ENCODE measurements at places on chromosomes 13 and 19.

DNA sequence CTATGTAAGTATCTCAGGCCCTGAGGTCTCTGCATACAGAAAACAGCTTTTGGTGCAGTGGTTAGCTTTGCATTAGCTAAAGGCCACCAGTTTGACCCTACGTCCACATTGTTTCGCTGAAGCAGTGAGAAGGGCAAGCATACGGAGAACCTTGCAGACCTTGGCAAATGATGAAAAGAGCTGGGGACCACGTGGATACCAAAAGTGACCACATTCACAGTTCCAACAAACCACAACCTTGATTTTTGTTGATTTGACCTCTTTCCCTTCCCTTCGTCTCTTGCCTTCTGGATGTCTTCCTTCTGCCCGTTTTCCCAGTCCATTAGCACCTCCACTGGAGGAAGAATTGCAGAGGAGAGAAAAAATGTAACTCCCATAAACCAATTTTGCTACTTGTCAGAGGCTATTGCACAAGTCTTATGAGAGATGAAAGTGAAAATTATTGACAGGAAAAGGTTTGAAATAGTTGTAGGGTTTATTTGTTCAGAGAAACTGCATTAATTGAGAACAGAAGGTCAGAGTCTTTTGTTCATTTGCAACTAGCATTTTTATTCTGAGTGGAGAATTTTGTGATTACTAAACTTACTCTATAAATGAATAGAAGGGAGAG is 293.9 kb upstream of the HTR2A start:
- no peak overlapping the region for H3K27ac ChIP-seq
- no peak overlapping the region for H3K4me3 ChIP-seq
- no peaks in the 10 kb centered on the region for H3K36me3 ChIP-seq
- no peaks in the 10 kb centered on the region for H3K27me3 ChIP-seq
- DNase-seq, result no peak

DNA sequence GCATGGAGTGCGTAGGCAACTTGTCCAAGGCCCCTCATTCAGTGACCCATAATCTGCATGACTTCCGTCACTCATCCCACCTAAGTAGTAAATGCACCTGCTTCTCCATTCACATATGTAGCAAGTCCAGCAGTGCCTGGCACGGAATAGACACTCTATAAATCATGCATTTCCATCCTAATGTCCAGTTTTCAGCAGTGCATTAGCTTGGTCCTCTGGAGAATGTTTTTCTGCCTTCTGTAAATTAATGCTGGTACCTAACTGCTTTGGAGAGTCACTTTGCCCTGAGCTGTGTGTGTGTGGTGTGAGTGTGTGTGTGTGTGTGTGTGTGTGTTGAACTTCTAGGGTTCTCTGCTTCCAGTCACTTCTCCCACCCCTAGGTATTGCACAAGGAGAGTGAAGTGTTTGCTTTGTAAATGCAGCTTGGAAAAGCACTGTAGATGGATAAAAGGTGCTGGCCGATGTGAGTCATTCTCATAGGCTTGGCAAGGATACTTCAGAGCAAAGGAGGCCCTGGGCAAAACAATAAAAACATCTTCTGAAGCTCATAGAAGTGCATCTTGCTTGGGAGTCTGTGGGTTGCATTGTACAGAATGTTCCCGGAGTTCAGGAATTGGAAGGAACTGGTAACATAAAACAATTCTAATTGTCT is 181.8 kb downstream of the KATNAL1 start:
- no peak overlapping the region for H3K4me3 ChIP-seq
- DNase-seq, result peak; percentile 82
- peaks cover 7% of the 10 kb centered on the region for H3K4me1 ChIP-seq
- no peaks in the 10 kb centered on the region for H3K36me3 ChIP-seq
- no peaks in the 10 kb centered on the region for H3K27me3 ChIP-seq

GRCh38 chr19:23241419-23241818 is 8.8 kb downstream of the ZNF724 start:
- H3K27me3 ChIP-seq, result no peaks in the 10 kb centered on the region
- H3K27ac ChIP-seq, result no peak overlapping the region
- H3K4me1 ChIP-seq, result no peaks in the 10 kb centered on the region

- H3K36me3 ChIP-seq, result no peaks in the 10 kb centered on the region
- H3K27me3 ChIP-seq, result no peaks in the 10 kb centered on the region
- DNase-seq, result no peak
Observed at GRCh38 chr13:50686551-50686950, 156.9 kb downstream of the DLEU7 start.

- DNase-seq, result no peak
- H3K4me1 ChIP-seq, result no peaks in the 10 kb centered on the region
- H3K27me3 ChIP-seq, result no peaks in the 10 kb centered on the region
- no peak overlapping the region for H3K27ac ChIP-seq
Observed at GRCh38 chr19:30102239-30102638, 160.2 kb downstream of the URI1 start.

DNA sequence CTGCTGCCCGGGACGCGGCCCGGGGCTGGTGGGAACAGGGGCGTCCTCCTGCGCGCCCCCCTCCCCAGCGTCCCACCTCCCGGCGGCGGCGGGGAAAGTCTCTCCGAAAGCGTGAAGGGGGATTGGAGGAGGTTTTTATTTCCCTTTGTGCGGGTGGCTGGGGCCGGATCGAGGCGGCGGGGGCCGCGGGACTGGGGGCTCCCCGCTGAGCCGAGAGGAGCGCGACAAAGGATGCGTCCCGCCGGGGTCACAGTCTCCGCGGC is 132 bp downstream of the SHD start:
- H3K27me3 ChIP-seq, result peaks cover 47% of the 10 kb centered on the region
- no peaks in the 10 kb centered on the region for H3K36me3 ChIP-seq
- H3K4me3 ChIP-seq, result peak overlapping the region; percentile 29
- no peak for DNase-seq

- H3K4me1 ChIP-seq, result peaks cover 21% of the 10 kb centered on the region
- no peaks in the 10 kb centered on the region for H3K36me3 ChIP-seq
- no peak overlapping the region for H3K27ac ChIP-seq
- H3K27me3 ChIP-seq, result no peaks in the 10 kb centered on the region
- DNase-seq, result no peak
Observed at GRCh38 chr13:48398450-48399095, 14.3 kb downstream of the LPAR6 start.

- H3K27ac ChIP-seq, result no peak overlapping the region
- peaks cover 6% of the 10 kb centered on the region for H3K4me1 ChIP-seq
- peak; percentile 29 for DNase-seq
- H3K27me3 ChIP-seq, result no peaks in the 10 kb centered on the region
Observed at GRCh38 chr19:14337510-14337909, 43.7 kb upstream of the ADGRE5 start.

DNA sequence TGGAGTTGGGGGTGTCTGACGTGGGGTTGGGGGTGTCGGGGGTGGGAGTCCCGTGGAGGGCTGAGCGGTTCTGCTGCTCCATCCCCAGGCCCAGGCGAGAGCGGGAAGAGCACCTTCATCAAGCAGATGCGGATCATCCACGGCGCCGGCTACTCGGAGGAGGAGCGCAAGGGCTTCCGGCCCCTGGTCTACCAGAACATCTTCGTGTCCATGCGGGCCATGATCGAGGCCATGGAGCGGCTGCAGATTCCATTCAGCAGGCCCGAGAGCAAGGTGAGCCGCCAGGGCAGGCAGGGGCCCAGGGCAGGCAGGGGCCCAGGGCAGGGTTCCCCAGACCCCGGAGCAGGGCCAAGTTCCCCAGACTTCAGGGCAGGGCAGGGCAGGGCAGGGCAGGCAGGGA is 12.7 kb downstream of the GNA15 start:
- no peaks in the 10 kb centered on the region for H3K36me3 ChIP-seq
- no peak for DNase-seq
- no peaks in the 10 kb centered on the region for H3K4me1 ChIP-seq
- H3K4me3 ChIP-seq, result no peak overlapping the region
- no peaks in the 10 kb centered on the region for H3K27me3 ChIP-seq

Data from hepatocyte (in vitro differentiated cells).